ENCODE measurements at places on chromosomes 5 and 9.

DNA sequence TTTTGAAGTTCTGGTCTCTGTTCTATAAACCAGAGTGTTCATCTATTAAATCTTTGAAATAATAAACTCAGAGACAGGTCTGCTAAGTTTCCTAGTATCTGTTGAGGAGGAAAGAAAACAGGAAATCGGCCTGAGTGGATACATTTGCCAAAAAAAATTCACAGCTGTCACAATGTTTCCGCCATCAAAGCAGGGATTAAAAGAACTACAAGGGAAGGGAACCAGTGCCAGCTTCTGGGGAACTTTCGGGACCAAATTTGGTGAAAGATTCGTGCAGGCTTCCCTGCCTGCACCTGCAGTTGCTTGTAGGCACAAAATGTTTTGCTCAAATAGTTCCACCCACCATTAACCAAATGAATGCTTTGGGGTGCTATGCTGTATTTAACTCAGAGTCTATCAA, 267.5 kb downstream of the MSX2 start:
- DNase-seq, result no peak

- no peak for DNase-seq
Observed at GRCh38 chr5:125331987-125332598, 585.7 kb upstream of the ZNF608 start.

- no peak for DNase-seq
Observed at GRCh38 chr5:169150108-169150507, 150.8 kb downstream of the SLIT3 start.

GRCh38 chr5:89437450-89438435, 554.8 kb upstream of the MEF2C start:
- no peak for DNase-seq

- DNase-seq, result no peak
Observed at GRCh38 chr5:18699681-18700080, 1065.4 kb downstream of the TAF11L14 start.

DNA sequence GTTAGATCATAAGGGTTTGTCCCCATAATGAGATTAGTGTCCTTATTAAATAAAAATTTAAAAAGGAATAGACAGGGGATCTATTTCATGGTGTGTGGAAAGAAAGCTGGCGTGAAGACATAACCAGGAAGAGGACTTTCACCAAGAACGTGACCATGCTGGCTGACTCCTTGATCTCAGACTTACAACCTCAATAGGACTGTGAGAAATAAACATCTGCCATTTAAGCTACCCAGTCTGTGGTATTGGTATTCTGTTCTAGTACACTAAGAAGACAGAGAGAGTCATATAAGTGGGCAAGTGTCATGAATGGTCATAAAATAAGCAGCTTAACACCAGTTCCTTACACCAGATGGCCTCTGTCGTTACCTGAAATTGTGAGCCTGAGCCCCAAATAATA, 259.4 kb upstream of the CCNG1 start:
- no peak for DNase-seq

- no peak for DNase-seq
Observed at GRCh38 chr5:52469835-52470234, 317.9 kb upstream of the ITGA1 start.
